ENCODE measurements at places on chromosomes 5 and 9. TPM values are rescaled to one million over a fixed set of nuclear protein-coding genes. Genes with fewer than 3 reads are reported as not detected.

DNA sequence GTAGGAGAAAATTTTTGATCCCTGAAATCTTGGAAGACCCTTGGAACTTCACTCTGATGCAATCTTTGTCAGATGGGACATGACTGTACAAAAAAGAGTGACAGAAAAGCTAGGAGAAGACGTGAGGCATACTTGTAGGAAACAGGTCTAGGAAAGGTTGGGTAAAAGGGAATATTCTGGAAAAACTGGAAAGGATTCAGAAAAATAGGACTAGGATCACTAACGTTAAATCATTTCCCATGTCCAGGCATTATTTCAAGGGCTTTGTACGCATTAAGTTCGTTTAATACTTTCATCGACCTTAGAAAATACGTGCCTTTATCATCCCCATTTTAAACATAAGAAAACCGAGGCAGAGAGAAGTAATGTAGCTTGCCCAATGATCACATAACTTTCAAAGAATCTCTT, 2.9 kb downstream of the ALDH1A1 start:
- H3K4me3 ChIP-seq = no peak overlapping the region
- peaks cover 16% of the 10 kb centered on the region for H3K27me3 ChIP-seq
- H3K4me1 ChIP-seq = peaks cover 18% of the 10 kb centered on the region

GRCh38 chr5:33753704-33754103, 138.1 kb downstream of the ADAMTS12 start:
- H3K27me3 ChIP-seq = no peaks in the 10 kb centered on the region
- no peak overlapping the region for H3K4me3 ChIP-seq
- no peak for DNase-seq

GRCh38 chr9:37037503-37038301, 3.6 kb upstream of the PAX5 start:
- H3K36me3 ChIP-seq = no peaks in the 10 kb centered on the region
- peak overlapping the region; percentile 85 for H3K4me3 ChIP-seq
- no peaks in the 10 kb centered on the region for H3K4me1 ChIP-seq
- peak; percentile 84 for DNase-seq
- H3K27me3 ChIP-seq = peaks cover 100% of the 10 kb centered on the region

DNA sequence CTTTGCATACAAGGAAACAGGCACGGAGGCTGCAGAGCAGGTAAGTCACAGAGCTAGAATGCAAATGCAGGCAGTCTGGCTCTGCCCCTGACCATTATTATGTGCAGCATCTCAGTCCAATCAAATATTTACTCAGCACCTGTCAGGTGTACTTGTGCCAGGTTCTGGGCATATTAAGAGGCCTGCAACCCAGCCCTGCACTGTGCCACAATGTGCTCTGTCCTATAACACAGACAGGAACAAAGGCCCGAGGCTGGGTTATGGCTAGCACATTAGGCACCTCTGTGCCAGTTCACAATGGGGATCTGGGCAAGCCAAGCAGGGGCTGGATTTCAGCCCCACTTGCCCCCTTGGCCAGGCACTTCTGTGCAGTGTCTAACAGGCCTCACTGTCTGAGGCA, 14.0 kb downstream of the ARL15 start:
- peak; percentile 53 for DNase-seq
- peaks cover 12% of the 10 kb centered on the region for H3K4me1 ChIP-seq
- H3K27me3 ChIP-seq = no peaks in the 10 kb centered on the region
- H3K4me3 ChIP-seq = no peak overlapping the region

DNA sequence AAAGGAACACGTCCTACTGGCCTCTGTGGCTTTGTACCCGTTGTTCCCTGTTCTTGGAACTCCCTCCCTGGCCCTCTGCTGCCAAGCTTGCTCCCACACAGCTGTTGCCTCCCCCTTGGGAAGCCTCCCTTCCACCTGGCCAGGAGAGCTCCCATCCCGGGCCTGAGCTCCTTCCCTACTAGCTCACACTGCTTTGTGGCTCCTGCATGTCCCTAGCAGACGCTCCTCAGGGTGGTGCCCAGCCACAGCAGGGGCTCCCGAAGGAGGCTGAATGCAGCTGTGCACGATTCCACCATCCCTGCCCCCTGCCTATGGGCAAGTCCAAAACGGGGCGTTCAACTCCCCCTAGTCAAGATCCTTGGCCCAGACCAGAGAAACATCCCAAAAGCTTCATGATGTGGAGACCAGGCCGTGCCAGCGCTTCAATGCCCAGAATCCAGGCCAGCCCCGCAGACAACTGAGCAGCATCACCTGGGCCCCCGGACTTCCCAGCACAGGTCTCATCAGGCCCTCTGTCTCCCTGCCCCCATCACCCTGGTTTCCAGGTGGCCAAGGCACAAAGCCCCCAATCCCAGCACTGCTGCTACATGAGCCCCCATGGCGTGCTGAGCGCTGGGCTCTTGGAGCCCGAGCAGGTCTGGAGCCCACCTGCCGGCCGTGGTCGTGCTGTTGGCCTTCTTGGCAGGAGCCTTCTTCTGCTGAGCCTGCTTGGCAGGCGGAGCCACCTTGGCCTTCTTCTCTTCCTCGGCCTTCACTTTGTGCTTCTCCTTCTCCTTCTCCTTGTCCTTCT, 14.3 kb downstream of the BRD3OS start:
- no peak overlapping the region for H3K4me3 ChIP-seq
- no peaks in the 10 kb centered on the region for H3K27me3 ChIP-seq
- H3K4me1 ChIP-seq = no peaks in the 10 kb centered on the region
- H3K36me3 ChIP-seq = peaks cover 79% of the 10 kb centered on the region
- H3K27ac ChIP-seq = no peak overlapping the region

DNA sequence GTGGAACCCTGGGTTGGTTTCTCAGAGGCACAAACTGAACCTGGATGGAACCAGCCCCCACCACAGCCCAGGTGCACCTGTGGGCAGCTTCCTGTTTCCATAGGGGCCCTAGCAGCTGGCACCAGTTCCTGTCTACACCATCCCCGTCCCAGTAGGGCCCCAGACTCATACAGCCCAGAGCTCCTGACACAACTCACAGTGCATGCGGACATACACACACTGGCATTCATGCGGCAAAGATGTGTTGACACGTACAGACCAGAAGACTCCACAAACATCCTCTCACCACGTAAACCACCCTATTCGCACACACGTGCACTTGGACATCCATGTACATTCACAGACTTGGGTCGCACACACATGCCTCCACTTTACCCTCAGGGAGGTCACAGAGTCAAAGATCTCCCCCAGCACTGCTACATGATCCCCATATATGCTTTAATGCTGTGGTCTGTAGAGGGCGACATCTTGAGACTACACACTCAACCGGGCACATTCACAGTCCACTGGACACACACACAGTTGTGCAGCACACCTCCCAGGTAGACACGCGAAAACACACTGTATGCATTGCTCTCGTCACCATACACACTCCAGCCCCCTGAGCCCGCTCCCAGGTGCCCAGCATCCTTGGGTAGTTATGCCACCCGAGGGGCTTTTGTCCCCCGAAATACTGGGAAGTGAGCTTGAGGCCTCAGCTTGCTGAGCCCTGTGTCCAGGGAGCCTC, 22.4 kb downstream of the CXXC5 start:
- no peaks in the 10 kb centered on the region for H3K27me3 ChIP-seq
- no peak for DNase-seq
- no peaks in the 10 kb centered on the region for H3K4me1 ChIP-seq
- H3K27ac ChIP-seq = peak overlapping the region; percentile 94

- DNase-seq = no peak
- H3K27me3 ChIP-seq = no peaks in the 10 kb centered on the region
- H3K4me3 ChIP-seq = no peak overlapping the region
Observed at GRCh38 chr5:36901856-36902255, 25.3 kb downstream of the NIPBL start.

GRCh38 chr9:20944507-20944906, 86.9 kb downstream of the HACD4 start:
- peaks cover 33% of the 10 kb centered on the region for H3K36me3 ChIP-seq
- no peaks in the 10 kb centered on the region for H3K4me1 ChIP-seq
- no peak overlapping the region for H3K4me3 ChIP-seq

- H3K36me3 ChIP-seq = no peaks in the 10 kb centered on the region
- DNase-seq = no peak
- H3K4me3 ChIP-seq = no peak overlapping the region
Observed at GRCh38 chr5:74295676-74296075, 344.9 kb downstream of the ENC1 start.

- no peak for DNase-seq
- no peak overlapping the region for H3K4me3 ChIP-seq
- no peaks in the 10 kb centered on the region for H3K36me3 ChIP-seq
Observed at GRCh38 chr5:115657125-115657880, 31.5 kb upstream of the TMED7 start.

- H3K27me3 ChIP-seq = no peaks in the 10 kb centered on the region
- no peaks in the 10 kb centered on the region for H3K4me1 ChIP-seq
- DNase-seq = no peak
Observed at GRCh38 chr5:39379693-39380092, 15.4 kb upstream of the C9 start.

DNA sequence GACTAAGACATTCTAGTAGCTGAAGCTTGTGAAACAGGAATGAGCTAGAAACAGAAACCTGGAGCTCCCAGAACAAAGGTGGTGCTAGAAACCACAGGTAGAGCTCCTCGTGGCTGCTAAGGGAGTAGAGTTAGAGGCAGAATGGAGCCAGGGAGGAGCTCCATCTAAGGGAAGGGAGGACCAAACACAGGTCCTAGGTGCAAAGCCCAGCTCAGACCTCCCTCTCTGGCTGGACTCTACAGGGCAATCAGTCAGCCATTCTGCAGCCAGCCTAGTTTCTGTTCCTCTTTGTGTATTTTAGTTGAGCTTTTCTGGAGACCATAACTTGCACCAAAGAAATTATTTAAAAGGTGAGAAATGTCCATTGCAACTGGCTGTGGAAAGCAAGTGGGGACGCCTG, 70.4 kb downstream of the CRB2 start:
- no peak overlapping the region for H3K4me3 ChIP-seq
- DNase-seq = peak; percentile 52
- H3K36me3 ChIP-seq = no peaks in the 10 kb centered on the region
- no peak overlapping the region for H3K27ac ChIP-seq
- H3K27me3 ChIP-seq = no peaks in the 10 kb centered on the region

- H3K36me3 ChIP-seq = peaks cover 26% of the 10 kb centered on the region
- no peak overlapping the region for H3K4me3 ChIP-seq
- DNase-seq = peak; percentile 51
- H3K27ac ChIP-seq = no peak overlapping the region
- H3K4me1 ChIP-seq = no peaks in the 10 kb centered on the region
Observed at GRCh38 chr9:129068990-129069861, 11.7 kb upstream of the DOLPP1 start.

DNA sequence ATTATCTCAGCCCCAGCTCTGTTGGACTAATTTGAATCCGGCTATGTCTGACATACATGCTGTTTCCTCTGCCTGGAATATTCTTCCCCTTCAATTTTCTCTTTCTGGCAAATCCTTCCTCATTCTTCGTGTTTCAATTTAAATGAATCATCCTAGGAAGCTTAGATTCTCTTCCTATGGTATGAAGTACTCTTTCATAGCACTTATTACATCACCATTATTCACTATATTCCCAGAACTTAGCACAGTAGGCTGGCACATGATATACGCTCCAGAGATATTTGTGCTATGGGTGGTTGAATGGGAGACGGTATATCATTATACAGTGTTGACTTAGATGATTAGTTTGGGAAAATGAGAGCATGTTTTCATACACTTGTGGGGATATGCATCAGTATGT, 91.0 kb upstream of the JAK2 start:
- no peaks in the 10 kb centered on the region for H3K4me1 ChIP-seq
- no peak overlapping the region for H3K27ac ChIP-seq
- no peak overlapping the region for H3K4me3 ChIP-seq
- no peaks in the 10 kb centered on the region for H3K36me3 ChIP-seq
- no peak for DNase-seq
- no peaks in the 10 kb centered on the region for H3K27me3 ChIP-seq

LRRTM2 gene
- total RNA-seq = not detected

LEAP2 gene
- 1.1 TPM for total RNA-seq

DNA sequence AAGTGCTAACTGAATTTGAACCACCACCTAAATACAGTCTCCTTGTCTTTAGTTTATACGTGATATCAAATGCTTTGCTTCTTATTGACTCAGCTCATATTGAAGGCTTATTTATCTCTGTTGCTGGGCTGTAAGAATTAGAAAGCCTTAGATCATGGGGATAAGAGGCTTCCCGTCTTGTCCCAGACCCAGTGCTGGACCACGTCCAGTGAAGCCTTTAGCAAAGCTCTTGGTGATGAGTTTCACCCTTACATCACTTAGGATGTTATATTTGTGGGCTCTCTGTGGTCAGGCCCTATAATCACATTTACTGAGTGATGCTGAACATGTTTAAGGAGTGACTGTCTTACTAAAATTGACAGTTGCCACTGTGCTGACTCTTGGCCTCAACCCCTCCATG, 11.2 kb downstream of the FAM240B start:
- H3K36me3 ChIP-seq = no peaks in the 10 kb centered on the region
- H3K4me3 ChIP-seq = no peak overlapping the region
- H3K27me3 ChIP-seq = no peaks in the 10 kb centered on the region
- no peak for DNase-seq

DNA sequence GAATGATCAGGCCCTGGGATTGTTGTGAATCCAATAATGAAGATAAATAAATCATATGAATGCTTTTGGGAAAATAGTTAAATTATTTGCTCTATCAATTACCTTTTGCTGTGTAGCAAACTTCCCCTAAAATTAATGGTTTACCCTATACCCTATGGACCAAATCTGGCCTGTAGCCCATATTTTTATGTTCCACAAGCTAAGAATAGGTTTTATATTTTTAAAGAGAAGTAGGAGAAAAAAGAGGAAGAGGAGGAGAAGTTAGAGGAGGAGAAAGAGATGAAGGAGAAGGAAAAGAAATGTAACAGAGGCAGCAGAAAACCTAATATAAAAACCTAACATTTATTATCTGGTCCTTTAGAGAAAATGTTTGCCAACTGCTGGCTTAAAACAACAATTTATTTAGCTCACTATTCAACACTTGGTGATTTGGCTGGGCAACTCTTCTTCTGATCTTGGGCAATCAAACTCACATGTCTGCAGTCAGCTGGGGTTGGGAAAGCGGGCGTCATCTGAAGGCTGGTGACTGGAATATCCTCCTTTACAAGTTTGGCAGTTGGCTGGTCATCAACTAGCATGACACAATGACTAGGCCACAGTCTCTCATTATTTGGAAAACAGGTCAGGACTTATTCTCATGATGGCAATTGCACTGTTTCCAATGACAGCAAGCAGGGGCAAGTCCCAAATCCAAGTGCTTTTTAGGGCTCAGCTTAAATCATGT, 522.9 kb downstream of the RASEF start:
- no peak for DNase-seq
- no peaks in the 10 kb centered on the region for H3K36me3 ChIP-seq
- no peaks in the 10 kb centered on the region for H3K4me1 ChIP-seq
- no peak overlapping the region for H3K4me3 ChIP-seq

PCDHGA3 gene
- 2.7 TPM for total RNA-seq

PCDHGA6 gene
- 0.50 TPM for total RNA-seq

All from endodermal cell (in vitro differentiated cells).